ENCODE measurements at places on chromosomes 12 and 14.
A peak's percentile ranks its signal among the peaks of the same experiment; 100 is the strongest.

DNA sequence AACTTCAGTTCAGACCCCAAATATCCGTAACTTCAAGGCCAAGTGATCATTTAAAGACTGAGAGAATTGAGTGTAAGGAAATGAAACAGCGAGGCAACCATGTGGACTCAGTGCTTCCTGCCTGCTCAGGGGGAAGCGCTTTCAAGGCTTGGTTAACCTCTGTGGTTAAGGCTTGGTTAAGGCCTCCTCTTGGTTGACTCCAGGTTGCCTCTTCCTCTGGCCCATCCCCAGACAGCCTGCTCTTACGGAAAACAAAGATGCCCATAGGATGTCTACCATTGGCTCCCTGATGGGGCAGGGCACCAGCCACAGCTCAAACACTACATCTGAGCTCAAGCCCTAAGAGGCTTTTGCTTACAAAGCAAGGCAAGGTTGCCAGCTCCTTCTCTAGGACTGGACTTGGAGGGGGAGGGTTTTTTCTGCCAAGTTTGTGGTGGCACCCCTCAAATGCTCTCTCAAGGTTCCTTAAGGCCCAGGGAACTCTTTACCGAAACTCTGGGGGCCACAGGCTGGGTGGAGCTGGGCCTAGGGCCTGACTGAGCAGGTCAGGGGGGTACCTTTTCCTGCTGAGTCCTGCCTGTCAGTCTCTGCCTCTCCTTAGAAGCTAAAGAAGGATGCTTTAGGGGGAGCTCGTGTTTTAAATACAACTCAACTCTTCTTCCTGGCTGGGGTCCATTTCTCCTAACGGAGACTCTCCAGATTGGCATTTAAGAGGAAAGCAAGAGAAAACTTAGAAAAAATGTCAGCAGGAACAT lies 13.7 kb downstream of the COL2A1 start:
- peak; percentile 39 for DNase-seq

GRCh38 chr14:104152686-104153393 lies 14.5 kb downstream of the KIF26A start:
- DNase-seq, result no peak

DNA sequence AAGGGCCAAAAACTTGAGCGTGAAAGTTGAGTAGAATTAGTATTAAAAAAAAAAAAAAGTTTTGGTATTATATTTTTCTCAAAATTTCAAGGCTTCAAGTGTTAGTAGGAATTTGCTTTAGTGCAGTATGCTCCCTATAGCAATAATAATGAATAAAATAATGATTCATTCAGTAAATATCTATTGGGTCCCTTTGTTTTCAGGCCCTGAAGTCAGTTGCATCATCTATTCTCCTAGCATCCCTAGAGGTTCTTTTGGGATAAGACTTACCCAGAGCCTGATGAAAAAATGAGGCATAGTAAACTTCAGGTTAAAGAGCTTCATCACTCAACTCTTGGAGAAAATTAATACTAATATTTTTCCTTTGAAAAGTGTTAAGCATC lies 1.1 kb downstream of the KMT5A start:
- DNase-seq, result peak; percentile 82

- peak; percentile 1 for DNase-seq
Measured at GRCh38 chr14:25237845-25238244, 187.9 kb upstream of the STXBP6 start.

- no peak for DNase-seq
Measured at GRCh38 chr14:64062381-64063115, 209.7 kb downstream of the SYNE2 start.

GRCh38 chr14:90883782-90884181 lies 67.6 kb upstream of the TTC7B start:
- DNase-seq, result peak; percentile 6

- DNase-seq, result peak; percentile 24
Measured at GRCh38 chr12:89781946-89782550, 73.4 kb upstream of the ATP2B1 start.

- DNase-seq, result no peak
Measured at GRCh38 chr12:132798836-132799235, 29.8 kb downstream of the GOLGA3 start.

DNA sequence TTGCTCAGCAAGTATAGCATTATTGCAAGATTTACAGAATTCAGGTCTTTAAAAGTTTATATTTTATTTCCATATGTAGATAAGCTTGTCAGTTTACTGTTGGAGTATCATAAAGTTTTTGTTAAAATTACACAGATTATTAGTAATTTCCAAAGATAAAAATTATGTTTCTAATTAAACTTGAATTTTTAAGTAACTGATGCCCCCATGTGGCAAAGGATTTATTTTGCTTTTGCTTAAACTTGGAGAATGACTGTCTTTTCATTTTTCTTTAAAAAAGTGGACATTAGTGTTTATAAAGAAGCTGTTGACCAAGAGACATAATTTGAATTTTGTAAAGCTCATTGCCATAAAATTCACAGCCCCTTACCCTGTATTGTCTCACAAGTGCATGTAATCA lies 45.8 kb downstream of the ETNK1 start:
- DNase-seq, result no peak

DNA sequence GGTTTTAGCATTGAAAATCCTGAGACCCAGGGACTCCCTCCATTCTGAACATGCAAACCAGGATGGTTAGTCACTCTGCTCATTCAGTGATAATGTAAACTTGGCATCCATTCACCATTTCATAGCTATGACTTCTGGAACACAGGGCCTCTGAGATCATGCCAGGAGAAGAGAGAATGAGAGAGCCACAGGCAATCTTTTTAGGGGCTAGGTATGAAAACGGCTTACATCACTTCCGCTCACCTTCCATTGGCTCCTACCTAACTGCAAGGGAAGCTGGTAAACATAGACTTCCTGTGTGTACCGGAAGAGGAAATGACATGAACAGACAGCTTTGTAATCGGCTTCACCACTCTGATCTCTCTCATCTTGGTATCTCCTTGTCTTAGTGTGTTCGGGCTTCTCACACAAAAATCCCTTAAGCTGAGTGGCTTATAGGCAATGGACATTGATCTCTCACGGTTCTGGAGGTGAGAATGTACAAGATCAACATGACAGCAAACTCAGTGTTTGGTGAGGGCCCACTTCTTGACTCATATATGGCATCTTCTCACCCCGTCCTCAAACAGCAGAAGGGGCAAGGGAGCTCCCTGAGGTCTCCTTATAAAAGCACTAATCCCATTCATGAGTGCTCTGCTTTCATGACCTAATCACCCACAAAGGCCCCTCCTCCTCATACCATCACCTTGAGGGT lies 465.9 kb upstream of the TBX3 start:
- DNase-seq, result peak; percentile 86

GRCh38 chr12:119936705-119937311 lies 52.2 kb upstream of the BICDL1 start:
- DNase-seq, result no peak

DNA sequence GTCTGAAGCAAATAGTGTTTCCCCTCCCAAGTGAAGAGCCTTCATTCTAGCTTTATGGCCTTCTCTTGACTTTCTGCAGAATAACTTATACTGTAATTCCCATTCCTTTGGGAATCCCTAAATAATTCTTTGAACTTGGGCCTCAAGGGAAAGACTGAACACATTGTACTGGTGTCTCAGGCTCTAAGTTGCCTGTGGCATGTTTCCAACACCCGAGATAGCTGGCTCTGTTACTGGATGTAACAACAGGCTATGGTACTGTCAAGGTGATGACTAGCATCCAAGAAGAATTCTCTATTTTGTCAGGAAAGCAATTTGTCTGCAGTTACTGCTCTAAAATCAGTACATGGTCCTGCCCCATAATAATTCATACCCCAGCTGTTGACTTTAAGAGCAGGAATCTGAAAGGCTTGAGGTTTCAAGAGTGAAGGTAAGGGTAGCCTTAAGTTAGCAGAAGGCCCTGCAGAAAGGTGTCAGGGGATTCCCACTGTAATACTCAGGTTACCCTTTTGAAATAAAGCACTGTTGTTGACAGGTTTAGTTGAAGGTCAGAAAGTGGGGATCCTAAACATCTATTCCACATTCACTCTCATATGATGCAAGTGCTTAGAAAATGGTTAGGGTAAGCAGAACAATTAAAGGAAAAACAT lies 5.2 kb downstream of the GPX2 start:
- DNase-seq, result peak; percentile 8

DNA sequence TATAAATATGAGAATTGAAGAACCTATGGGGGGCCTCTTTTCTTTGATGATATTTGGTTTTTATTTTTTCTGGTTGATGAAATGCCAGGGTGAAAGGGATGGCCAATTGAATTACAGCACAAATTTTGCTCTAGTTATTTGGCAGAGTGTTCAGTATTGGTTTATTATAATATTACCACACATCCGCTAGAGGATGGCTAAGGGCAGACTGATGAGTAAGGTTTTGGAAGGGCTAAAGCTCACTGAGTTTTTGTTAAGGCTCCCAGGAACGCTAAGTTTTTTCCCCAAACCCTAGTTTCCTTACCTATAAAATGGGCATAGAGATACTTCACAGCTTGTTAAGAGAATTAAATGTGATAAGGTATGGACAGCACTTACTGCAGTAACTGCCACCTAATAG lies 34.3 kb upstream of the LRRC10 start:
- no peak for DNase-seq

- no peak for DNase-seq
Measured at GRCh38 chr14:68627868-68628604, 164.8 kb downstream of the ZFP36L1 start.

DNA sequence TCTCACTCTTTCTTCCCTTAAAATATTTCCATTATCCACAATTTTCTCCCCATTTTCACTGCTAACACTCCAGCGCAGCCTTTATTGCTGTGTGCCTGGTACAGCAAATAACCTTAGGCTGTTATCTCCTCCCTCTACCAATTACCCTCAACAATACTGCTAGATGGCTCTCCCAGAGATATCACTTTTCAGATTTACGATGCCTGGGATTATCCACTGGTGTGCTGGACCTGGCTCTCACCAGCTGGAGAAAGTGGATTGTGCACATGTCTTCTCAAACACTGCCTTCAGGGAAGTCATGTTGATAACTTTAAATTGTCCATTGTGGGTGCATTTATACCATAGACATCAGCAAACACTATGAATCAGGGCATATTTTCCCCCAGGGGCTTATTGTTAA lies 101.9 kb upstream of the ADAMTS20 start:
- no peak for DNase-seq

DNA sequence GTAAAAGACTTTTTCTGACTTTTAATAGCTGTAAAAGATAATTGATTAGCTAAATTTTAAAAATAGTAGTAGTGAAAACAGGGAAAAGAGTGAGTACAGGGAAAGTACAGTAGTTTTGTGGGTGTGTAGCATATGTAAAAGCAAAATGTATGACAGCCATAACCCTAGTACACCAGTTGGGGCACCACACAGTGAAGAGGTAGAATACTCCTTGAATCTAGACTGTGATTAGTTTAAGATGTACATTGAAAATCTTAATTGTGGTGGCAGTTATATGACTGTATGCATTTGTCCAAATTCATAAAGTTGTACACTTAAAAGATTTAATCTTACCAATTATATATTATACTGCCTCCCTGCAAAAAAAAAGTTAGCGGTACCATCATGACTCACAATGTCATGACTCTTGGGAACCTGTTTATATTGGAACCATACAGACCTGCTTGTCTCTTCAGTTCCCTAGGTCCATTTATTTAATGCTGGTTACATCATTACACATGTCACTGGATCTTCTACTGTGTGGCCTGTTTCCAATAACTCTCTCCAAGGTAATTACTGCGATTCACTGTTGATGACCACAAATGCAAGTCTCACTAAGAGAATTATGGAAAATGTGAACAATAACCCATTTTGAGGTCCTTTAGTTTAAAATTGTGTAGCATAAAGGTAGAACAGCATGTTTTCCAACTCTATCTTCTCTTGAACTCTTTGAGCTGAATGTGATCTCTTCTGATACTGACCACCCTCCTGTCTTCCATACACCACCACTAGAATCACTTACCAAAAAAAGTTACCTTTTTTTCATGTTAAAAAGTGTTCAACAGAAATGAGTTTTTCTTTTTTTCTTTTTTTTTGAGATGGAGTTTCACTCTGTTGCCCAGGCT lies 264.2 kb upstream of the AMIGO2 start:
- DNase-seq, result peak; percentile 40

DNA sequence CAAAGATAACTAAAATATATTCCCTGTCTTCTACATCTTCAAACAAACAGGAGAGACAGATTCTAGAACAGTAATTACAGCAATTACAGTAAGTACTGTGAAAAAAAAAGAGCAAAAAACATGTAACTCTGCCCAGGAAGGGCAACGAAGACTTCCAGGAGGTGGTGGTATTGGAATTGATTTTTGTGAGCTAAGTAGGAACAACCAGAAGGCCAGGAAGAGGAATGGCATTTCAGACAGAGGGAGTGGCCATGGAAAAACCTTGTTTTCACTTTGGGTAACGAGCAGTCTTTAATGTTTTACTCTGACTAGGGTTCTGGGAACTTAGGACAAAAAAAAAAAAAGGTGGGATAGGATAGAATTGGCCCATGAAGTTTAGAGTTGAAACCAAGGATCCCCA lies 196.3 kb upstream of the PLEKHG7 start:
- no peak for DNase-seq

- no peak for DNase-seq
Measured at GRCh38 chr14:95300697-95301526, 18.8 kb downstream of the CLMN start.

- DNase-seq, result peak; percentile 46
Measured at GRCh38 chr12:52037248-52037861, 13.9 kb upstream of the NR4A1 start.
